Globus pallidus (tissue), 1 donor: ENCODE measurements at places on chromosomes 5 and 9.

DNA sequence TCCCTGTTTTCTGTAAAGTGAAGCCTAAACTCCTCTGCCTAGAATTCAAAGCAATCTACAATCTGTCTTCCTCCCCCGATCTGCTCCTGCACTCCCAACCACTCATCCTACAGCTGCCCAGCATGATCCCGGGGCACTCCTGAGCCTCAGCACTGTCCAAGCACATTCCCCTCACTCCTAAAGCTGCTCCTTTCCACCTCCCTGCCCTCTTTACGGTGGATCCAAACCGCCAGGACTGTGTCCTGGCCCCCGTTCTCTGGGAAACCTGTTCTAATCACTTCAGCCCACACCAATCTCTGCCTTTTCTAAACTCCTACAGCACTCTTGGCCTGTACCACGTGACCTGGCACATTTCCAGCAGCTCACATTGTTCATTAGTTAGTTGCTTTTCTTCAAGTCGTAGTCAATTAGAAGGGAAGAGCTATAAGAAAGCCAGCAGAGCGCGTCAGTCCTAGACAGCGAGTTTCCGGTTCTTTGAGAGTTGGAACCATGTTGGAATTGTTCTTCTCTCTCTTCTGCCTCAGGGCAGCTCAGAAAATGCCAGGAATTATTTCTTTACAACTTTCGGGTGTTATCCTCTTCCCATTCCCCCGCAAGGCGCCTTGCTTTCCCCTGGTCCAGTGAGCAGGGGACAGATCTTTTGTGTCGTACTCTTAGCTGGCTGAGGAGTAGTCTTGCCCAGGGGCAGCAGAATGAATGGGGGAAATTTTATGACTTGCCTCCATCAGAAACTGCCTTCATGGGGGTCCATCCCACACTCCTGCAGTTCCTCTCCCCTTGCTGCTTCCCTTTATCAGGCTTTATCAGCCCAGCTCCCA lies 60.7 kb downstream of the NRG2 start:
- DNase-seq, result no peak

- DNase-seq, result no peak
Observed at GRCh38 chr5:80187421-80188090, 68.3 kb downstream of the SERINC5 start.

- DNase-seq, result no peak
Observed at GRCh38 chr9:109912726-109913460, 132.9 kb downstream of the PALM2AKAP2 start.

DNA sequence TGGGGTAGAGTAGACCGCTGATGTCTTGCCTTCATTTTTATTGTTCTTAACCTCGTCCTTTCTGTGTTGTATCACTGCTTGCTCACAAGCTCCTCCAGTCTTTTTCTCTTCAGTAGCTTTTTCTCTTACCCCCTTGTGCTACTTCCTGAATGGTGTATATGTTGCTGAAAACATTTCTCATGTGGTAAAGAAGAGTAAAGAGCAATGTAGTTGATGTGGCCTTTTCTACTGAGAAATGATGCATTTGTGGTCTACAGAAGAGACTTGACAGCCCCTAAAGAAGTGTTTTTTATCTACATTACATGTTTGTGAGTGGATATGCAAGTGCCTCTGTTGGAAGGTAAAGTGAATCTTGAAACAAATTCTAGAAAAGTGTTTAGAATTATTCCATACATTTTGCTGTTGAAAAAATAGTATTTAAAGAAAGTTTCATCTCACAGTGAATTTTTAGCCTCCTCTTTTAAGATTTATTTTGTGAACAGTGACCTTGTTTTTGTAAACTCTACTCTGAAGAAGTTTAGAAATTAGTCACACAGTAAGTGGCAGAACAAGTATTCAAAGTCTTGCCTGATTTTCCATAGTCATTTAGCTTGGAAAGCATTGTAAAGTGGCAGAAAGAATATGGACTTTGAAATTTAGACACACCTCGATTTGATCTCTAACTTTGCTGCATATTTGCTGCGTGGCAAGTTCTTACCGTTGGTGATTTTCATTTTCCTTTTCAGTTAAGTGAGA lies 17.4 kb downstream of the CDC42SE2 start:
- DNase-seq, result no peak

GRCh38 chr9:76099516-76099915 lies 209.0 kb downstream of the PCSK5 start:
- DNase-seq, result no peak

DNA sequence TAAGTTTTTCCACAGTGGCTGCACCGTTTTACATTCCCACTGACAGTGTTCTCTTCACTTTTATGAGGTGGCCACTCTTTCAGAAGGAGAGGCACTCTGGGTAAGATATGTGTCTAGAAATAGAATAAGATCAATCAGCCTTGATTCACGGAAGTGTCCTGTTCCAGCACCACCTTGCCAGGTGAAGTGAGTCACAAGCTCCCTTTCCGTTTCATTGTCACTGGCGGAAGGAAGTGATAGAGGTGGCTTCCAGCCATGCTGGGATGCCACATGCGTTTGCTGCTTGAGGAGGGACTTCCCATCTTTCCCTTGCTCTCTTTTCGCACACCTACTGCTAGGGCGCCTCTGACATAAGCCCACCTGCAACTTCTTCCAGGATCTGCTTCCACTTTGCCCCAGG lies 217.1 kb downstream of the PIK3R1 start:
- no peak for DNase-seq

DNA sequence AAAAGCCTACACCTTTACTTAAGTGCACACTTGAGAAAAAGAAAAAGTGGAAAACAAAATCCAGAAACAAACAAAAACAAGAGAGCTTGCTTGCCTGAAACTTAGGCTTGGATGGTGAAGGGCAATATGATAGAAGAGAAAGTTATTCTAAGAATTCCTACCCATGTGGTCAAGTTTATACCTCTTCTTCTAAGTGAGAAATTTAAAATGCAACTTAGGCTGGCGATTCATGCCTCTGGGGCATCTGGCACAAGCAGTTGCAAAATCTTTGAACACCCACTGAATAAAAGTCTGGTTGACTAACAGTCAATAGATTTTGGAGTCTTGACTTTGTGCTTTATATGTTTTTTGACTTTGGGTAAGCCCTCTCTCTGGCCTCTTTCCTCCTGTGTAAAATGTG lies 239.6 kb downstream of the KDM4C start:
- no peak for DNase-seq

- DNase-seq, result no peak
Observed at GRCh38 chr5:108102463-108102862, 279.4 kb downstream of the FBXL17 start.

- no peak for DNase-seq
Observed at GRCh38 chr9:112354081-112354743, 20.8 kb upstream of the PTBP3 start.

DNA sequence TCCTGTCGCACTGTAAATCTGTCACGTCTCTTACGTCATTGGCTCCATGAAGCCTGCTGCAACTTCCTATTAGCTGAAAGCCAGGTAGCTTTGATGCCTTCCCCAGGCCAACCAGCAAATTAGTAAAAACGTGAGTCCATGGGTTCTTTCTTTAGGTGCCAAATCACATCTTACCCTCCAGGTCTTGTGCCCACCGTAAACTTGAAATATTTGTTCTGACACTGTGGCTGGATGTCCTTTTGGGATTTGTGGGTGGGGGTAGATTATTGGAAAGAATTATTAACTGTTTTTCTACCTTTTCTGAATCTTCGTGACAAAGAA lies 172.8 kb downstream of the NR3C1 start:
- DNase-seq, result no peak
